Liver (tissue), 10 donors: ENCODE measurements at places on chromosomes 2 and 18.

DNA sequence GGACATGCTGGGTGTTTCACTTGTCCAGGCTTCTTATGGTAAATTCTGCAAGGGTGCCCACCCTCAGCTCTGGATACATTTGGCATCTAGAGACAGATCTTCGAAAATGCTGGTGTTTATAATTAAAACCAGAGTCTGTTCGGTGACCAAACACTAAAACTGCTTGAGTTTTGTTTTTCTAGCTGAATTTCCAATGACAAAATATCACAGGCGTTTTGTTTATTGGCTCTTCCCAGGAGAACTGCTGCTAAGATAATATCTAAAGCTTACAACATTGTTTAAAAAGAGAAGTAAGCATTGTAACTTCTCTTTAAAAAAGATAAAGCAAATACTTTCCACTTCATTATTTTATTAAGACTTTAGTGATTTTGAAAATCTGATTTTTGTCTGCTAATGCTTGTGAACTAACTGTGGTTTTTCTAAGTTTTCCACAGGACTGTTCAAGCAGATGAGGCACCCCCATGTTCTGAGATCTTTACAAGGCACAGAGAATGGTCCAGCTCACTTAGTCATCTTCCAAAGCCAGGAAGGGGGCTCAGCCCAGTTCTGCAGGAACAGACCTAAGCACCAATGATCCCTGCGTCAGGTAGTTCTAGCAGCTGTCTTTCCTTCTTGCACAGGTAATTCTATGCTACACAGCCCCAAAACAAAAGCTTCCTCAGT lies 94.8 kb upstream of the LTBP1 start:
- DNase-seq, result no peak

DNA sequence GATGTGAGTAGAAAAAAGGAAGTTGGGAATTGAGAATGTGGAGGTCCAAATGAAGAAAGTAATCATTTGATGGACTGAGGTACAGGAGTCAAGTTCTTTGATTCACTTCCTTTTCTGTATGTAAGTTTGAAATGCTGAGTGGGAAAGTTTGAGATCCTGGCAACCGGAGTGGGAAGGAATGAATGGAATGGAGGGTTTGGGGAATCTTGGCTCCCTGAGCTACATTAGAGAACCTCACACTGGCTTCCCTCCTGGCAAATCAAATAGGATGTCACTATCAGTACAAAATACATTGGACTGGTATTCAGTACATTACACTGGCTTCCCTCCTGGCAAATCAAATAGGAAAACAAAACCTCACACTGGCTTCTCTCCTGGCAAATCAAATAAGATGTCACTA lies 9.8 kb upstream of the RNF138 start:
- DNase-seq, result no peak

- no peak for DNase-seq
Observed at GRCh38 chr2:193695367-193695766, 1500.6 kb upstream of the TMEFF2 start.

DNA sequence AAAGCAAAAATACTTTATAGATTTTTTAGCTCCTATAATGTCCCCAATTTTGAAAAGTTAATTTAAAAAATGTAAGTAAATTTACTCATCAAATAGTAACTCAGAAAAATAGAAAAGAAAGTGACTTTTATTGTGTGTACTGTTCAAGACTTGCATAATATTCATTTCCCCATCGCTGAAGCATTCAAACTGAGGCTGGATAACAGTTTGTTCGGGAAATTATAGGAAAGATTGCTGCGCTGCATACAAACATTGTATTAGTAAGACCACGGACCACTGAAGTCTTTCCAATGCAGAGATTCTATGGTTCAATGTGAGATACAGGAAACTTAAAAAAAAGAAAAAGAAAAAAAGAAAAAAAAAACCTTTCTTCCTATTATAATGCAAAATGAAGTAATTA lies 10.4 kb downstream of the STK17B start:
- no peak for DNase-seq

DNA sequence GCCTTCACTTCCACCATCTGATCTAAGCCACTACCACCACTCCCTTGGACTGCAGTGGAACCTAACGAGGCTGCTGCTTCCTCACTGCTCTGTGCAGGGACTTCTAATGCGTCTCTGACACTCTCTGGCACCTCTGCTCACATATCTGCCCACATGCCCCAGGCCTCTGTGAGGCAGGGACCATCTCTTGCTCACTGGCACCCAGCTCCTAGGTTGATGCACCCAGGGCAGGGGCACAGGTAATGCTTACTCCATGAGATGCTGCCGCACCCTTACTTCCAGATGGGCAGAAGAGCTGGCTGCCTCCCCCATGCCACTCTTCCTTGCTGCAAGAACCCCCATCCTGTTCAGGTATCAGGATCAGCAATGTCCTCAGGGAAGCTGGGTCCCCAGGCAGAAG lies 294.0 kb upstream of the HS6ST1 start:
- DNase-seq, result no peak

GRCh38 chr2:180478883-180479282 lies 471.8 kb upstream of the CWC22 start:
- DNase-seq, result no peak

- DNase-seq, result peak; percentile 59
Observed at GRCh38 chr2:26401739-26402541, at the start of gene DRC1. TSS of gene DRC1 (plus strand) at chr2:26401920. CDS start at chr2:26401990, 70 bp downstream.

GRCh38 chr2:58207189-58207588 lies 33.9 kb downstream of the FANCL start:
- no peak for DNase-seq

DNA sequence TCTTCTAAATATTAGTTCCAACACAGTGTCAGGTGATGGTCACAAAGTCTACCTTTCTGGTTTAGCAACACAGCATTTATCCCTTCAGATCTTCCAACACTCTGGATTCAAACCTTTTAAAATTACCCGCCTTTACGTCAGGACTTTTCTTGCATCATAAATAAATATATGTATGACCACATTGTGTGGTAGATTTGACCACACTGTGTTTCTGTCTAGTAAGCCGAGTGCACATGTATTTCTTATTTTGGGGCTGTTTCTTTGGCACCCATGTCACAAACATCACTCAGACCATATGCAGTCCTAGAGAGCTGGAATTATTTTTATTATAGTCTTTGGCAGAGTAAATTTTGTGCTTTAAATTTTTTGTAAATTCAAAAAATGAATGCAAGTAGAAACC lies 172.1 kb downstream of the ANKRD44 start:
- no peak for DNase-seq

DNA sequence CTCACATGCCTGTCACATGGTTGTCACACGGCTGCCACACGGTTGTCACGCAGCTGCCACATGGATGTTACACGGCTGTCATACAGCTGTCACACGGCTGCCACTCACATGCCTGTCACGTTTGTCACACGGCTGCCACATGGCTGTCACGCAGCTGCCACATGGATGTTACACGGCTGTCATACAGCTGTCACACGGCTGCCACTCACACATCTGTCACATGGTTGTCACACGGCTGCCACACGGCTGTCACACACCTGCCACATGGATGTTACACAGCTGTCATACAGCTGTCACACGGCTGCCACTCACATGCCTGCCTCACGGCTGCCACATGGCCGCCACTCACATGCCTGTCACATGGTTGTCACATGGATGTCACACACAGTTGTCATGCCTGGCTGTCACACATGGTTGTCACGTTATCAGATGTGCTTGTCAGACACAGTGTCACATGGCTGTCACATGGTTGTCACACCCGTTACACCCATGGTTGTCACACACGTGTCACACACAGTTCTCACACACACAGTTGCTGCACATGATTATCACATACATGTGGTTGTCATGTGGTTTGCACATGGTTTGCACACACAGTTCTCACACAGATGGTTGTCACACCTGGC lies 19.4 kb downstream of the KCNG2 start:
- no peak for DNase-seq

GRCh38 chr2:145184741-145185651 lies 665.1 kb upstream of the ZEB2 start:
- no peak for DNase-seq

DNA sequence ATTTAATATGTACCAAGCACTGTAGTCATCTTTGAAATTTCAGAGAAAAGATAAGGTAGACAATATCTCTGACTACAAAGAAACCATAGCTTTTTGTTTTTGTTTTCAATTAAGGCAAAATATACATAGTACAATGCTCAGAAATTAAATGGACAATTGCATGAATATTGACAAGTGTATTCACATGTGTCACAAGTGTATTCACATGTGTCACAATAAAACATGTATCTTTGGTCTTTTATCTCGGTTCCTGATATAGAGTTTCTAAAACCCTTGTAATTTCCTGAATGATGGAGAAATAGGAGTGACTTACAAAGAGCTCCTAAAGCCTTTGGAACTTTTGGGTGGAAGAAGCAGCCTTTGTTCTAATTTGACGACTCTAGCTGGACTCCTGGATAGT lies 756.4 kb downstream of the EPHA4 start:
- DNase-seq, result no peak

- no peak for DNase-seq
Observed at GRCh38 chr2:54382601-54383000, 73.5 kb upstream of the SPTBN1 start.

- DNase-seq, result no peak
Observed at GRCh38 chr18:50627594-50628532, 68.0 kb downstream of the MAPK4 start.

GRCh38 chr2:191215666-191216065 lies 29.5 kb upstream of the MYO1B start:
- DNase-seq, result no peak

DNA sequence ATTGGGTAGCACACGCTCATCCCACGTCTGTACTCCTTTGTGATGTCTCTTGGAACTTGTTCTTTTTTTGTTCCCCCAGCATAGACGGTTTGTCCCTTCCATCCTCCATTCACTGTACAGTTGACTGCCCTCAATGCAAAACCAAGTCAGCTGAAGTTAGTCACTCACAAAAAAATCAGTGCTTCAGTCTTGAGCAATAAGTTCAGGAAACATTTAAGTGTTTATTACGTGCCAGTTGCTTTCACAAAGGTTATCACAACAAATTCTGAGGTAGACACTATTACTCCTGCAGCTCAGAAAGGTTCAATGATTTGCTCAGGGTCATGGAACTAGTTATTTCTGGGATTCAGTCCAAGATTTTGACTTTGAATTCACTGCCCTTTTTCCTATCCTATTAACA lies 102.2 kb downstream of the PDE1A start:
- DNase-seq, result no peak

DNA sequence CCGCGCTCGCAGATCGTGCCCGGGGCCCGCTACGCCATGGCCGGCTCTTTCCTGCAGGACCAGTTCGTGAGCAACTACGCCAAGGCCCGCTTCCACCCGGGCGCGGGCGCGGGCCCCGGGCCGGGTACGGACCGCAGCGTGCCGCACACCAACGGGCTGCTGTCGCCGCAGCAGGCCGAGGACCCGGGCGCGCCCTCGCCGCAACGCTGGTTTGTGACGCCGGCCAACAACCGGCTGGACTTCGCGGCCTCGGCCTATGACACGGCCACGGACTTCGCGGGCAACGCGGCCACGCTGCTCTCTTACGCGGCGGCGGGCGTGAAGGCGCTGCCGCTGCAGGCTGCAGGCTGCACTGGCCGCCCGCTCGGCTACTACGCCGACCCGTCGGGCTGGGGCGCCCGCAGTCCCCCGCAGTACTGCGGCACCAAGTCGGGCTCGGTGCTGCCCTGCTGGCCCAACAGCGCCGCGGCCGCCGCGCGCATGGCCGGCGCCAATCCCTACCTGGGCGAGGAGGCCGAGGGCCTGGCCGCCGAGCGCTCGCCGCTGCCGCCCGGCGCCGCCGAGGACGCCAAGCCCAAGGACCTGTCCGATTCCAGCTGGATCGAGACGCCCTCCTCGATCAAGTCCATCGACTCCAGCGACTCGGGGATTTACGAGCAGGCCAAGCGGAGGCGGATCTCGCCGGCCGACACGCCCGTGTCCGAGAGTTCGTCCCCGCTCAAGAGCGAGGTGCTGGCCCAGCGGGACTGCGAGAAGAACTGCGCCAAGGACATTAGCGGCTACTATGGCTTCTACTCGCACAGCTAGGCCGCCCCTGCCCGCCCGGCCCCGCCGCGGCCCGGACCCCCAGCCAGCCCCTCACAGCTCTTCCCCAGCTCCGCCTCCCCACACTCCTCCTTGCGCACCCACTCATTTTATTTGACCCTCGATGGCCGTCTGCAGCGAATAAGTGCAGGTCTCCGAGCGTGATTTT lies 7.6 kb downstream of the TBR1 start:
- no peak for DNase-seq

- DNase-seq, result no peak
Observed at GRCh38 chr2:179059026-179059700, 9.2 kb upstream of the CCDC141 start.

DNA sequence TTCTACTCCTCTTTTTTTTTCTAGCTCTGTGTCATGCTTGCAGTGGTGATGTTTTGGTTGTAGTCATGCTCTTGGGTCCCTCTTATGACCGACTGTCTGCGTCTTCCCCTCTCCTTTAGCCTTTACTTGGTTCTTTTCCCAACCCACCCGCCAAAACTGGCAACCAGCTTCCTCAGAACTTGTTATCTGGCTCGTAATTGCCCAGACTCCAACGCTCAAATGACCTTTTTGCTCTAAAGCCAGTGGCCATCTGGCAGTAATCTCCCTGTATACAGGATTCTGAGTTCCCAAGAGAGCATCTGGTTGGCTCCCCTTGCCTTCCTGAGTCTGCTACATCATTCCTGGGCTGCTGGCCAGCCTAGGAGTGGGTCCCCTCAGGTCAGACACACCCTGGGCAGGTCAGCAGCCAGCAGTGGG lies 147.2 kb downstream of the MGAT5 start:
- no peak for DNase-seq

DNA sequence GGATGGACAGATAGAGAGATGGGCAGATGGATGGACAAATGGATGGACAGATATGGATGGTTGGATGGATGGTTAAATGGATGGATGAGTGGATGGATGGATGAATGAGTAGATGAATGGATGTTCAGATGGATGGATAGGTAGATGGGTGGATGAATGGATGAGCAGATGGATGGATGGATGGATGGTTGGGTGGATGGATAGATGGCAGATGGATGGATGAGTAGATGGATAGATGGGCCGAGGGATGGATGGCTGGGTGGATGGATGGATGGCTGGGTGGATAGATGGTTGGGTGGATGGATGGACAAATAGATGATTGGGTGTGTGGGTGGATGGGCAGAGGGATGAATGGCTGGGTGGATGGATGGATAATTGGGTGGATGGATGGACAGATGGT lies 98.9 kb upstream of the OTOS start:
- DNase-seq, result no peak

DNA sequence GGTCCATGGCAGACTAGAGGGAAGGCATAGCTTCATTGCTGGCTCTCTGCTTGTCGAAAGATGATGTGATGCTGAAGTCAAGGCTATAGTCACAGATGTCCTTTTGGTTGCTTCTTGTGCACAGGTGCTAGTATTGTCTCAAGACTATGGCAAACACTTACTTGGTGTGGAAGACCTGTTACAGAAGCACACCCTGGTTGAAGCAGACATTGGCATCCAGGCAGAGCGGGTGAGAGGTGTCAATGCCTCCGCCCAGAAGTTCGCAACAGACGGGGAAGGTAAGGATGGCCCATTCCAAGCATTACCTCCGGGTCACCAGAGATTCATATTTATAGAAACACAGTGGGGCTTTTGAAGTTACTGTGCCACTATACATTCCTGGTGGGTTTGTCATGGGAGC lies 95.5 kb upstream of the EML6 start:
- no peak for DNase-seq

- DNase-seq, result no peak
Observed at GRCh38 chr2:23283-23682, 23.0 kb downstream of the FAM110C start.
